ENCODE measurements at places on chromosomes 1 and 21. TPM values are rescaled to one million over a fixed set of nuclear protein-coding genes. Genes with fewer than 3 reads are reported as not detected.

Gene CR1L
- total RNA-seq: not detected

Gene PCNX2
- 5.0 TPM for total RNA-seq

Gene CELA2A
- not detected for total RNA-seq

Gene B3GALT2
- total RNA-seq: 59.2 TPM

Gene POU3F1
- 0.09 TPM for total RNA-seq

Gene DAB1
- 8.7 TPM for total RNA-seq

Gene OLIG2
- total RNA-seq: not detected

DNA sequence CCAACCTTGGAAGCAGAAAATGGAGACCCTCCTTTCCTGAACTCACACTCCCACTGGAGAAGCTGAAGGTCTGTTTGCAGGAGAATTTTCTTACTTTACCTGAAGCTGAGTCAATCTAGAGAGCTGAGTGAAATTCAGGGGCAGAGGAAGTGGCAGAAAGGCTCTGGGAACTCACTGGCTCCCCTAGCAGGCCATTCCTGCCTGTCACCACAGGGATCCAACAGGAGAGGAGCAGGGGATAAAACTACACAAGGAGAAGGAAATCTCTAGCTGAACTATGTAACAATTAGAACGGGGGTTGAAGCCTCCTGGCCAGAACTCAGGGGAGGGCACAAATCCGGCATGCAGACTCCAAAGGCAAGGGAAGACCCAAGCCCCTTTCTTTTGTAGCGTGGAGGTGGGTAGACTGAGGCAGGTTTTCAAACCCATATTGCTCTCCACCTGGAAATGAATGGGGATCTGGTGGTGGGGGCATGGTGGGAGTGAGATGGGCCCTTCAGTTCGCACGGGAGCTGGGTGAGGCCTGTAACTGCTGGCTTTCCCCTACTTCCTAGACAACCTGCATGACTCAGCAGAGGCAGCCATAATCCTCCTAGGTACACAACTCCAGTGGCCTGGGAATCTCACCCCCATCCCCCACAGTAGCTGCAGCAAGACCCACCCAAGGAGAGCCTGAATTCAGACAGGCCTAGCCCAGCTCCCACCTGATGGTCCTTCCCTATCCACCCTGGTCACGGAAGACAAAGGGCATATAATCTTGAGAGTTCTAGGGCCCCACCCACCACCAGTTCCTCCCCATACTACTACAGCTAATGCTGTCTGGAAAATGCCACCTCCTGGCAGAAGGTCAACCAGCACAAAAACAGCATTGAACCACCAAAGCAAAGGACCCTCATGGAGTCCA lies 158.1 kb downstream of the LTN1 start:
- no peak for DNase-seq

GRCh38 chr1:234229581-234230387 lies 143.5 kb upstream of the COA6 start:
- no peak for DNase-seq

DNA sequence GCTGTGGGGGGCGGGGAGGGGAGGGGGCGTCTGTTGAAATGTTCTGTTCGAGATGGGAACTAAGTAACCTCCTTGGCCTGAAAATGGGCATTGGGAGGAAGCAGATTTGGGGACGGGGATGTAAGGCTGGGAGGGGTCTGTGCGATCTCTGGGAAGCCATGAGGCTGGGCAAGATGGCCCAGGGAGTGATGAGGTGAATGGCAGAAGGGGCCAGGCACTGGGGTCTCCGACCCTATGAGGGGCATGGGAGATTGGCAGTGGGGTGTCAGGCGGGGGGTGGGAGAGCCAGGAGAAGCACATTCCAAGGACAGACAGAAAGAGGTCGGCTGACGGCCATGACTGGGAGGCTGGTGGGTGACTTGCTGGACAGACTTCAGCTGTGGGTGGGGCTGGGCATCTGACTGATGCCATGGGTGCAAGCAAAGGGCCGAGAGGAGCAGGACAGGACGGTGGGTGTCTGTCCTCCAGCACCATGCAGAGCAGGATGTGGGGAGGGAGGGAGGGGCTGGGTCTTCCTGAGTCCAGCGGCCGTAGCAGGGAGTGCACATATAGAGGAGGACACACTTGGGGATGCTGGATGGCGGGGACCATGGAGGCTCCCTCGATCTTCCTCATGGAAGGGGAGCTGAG lies 30.0 kb upstream of the COL18A1 start:
- peak; percentile 45 for DNase-seq

GRCh38 chr1:107681001-107681479 lies 283.9 kb downstream of the VAV3 start:
- no peak for DNase-seq

- no peak for DNase-seq
Observed at GRCh38 chr1:3518256-3518655, 63.8 kb downstream of the ARHGEF16 start.

DNA sequence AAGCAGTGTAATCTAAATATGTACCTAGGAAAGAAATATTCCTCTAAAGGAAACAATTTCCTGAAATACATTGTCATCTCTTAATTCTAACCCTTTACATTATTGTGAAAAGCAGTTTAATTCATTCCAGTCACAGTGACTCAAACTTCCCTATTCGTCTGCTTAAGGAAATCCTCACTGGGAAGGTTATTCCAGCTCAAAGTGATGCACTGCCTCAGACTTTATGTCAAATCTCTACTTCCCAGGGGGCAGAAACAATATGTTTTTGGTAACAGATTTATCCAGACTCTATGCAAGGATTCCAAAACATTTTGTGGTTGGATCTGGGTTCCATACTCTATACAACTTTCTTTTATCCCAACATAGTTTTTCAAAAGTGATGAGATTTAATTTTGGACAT lies 145.2 kb downstream of the NTMT2 start:
- no peak for DNase-seq

- DNase-seq: no peak
Observed at GRCh38 chr1:109628540-109629321, 9.1 kb downstream of the AMPD2 start.

DNA sequence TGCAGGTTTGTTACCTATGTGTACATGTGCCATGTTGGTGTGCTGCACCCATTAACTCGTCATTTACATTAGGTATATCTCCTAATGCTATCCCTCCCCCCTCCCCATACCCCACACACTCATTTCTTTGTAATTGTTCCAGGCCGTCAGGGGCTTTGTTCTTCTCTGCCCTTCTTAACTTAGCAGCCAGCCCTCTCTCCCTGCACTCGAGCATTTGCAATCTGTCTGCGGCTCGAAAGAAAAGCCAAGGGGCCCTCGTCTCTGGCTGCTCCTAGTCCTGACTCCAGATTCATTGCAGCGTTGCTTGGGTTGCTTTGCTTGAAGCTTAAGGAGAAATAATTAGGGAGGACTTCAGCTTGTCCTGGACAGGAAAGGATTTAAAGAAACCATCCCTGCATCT lies 85.7 kb downstream of the ATP1A1 start:
- DNase-seq: no peak

- DNase-seq: no peak
Observed at GRCh38 chr21:27213303-27213702, 246.4 kb upstream of the ADAMTS5 start.

- DNase-seq: peak; percentile 89
Observed at GRCh38 chr1:27097484-27097917, 57.4 kb downstream of the SLC9A1 start.

DNA sequence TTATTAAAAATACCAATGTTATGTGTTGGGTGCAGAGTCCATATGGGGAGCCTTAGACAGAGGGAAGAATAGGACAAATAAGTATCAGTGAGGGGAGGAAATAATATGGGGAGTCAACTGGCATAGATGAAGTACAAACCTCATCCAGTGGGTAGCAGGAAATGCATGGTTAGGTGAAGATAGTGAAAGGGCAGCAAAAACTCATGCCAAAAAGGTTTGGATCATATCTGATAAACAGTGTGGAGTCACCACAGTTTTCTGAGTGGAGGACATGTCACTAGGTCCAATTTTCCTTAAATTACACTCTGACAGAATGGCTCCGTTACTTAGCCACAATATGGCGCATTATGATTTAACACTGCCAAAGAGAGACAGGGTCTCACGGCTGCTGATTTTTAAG lies 10.3 kb downstream of the DUSP23 start:
- DNase-seq: no peak

DNA sequence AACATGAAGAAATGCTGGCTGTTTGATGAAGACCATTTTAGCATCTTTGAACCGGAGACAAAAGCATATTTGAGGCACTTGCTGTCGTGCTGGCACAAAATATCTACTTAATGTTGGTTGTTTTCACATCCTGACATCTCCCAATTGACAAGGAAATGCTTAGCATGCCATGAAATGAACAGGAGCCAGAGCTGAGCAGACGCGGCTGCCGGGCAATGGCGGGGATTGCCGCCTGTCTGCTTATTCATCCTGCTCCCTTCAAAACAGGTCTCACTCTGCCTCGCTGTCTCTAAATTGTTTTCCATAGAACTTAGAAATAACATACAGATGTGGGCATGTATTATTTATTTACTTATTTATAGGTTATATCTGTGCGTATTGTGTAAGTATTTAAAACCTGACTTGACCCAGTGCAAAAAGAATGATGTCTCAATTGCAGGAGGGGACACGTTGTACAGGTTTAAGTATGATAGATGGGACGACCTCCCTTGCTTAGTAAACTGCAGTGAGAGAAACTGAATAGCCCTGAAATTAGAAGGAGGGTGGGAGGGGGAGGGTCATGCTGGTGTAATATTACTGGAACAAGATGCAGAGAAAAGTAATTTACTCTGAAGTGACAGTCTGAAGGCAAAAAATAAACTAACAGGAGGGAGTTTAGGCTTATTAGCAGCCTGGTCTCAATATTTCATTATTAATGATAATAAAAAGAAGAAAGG lies 590.4 kb upstream of the PLXNA2 start:
- no peak for DNase-seq

DNA sequence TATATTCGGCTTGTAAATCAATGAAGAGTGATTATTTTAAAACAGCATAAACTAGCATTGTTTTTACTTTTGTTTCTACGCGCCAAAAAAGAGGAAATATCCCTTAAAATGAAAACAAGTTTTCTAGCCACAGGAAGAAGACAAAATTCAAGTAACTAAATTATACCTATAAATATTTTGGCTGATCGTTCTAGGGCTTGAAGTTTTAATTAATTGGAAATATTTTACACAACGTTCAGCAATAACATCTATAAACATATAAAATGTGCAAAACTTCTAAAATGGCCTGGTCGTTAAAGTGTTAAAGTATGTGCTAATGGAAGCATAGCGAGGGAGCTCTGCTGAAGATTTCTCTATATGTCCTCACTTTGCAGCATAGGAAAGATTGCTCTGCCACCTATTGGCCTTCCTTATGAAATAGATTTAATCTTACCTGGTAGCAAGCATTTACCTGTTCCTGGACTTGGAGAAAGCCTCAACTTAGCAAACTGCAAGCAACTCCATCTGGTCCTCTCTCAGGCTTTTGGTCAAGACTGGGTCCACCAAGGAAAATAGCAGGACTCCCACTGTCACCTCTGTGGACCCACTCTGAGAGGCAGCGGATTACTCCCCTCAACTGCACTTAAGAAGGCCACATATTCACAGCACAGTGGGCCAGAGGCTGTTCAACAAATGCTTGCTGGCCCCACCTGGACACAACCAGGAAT lies 351.3 kb upstream of the RUNX1 start:
- no peak for DNase-seq

GRCh38 chr1:95257758-95258157 lies 23.7 kb downstream of the RWDD3 start:
- DNase-seq: no peak

GRCh38 chr1:8239306-8240023 lies 78.4 kb upstream of the SLC45A1 start:
- peak; percentile 84 for DNase-seq

- DNase-seq: no peak
Observed at GRCh38 chr1:39737546-39738169, 1.0 kb upstream of the PPIE start.

DNA sequence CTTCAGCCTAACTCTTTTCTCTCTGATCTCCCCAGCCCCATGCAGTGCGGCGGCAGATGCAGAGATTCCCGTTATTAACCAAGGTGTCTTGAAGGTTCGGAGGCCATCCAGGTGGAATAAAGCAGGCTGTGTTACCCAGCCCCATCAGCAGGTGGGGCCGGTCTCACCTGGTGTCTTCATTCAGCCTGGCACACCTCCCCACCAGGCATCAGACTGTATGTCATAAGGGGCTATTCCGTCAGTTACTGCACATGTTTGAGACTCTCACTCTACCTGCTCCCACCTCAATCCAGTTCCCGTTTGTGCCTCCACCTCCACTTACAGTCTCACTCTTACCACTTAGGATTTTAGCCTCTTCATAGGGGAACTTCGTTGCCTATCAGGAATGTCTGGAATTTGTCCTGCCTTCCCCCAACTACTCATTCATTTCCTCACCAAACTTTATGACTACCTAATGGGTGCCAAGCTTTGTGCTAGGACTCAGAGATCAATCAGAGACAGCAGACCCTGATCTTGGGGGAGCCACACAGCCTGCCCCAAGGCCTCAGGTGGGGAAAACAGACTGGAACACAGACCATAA lies 170.2 kb downstream of the PLPP3 start:
- peak; percentile 57 for DNase-seq

GRCh38 chr1:172588296-172589291 lies 55.6 kb downstream of the SUCO start:
- no peak for DNase-seq

GRCh38 chr1:225474439-225474985 lies 46.7 kb upstream of the LBR start:
- DNase-seq: no peak

- no peak for DNase-seq
Observed at GRCh38 chr1:207071426-207071825, 17.2 kb upstream of the C4BPB start.

DNA sequence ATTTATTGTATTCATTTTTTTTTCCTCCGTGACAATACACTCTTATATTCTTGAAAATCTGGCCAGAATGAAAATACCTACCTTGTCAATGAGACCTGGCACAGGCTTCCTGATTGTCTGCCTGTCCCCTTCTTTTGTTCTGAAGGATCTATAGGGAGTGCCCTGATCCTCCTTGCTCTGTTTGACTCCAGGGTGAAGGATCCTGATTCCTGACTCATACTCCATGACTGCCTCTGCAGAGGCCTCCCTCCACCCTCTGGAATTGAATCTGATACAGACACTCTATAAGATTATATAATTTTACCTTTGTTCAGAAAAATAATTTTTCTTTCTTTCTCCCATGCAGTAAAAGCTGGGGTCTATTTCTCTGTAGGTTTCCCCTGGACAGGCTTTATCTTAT lies 116.2 kb downstream of the HMCN1 start:
- no peak for DNase-seq

GRCh38 chr1:7299329-7299799 lies 471.7 kb upstream of the VAMP3 start:
- DNase-seq: peak; percentile 82

- no peak for DNase-seq
Observed at GRCh38 chr1:226004396-226004795, 5.3 kb upstream of the SDE2 start.

GRCh38 chr1:159864262-159864661 lies 1.8 kb upstream of the VSIG8 start:
- DNase-seq: no peak

DNA sequence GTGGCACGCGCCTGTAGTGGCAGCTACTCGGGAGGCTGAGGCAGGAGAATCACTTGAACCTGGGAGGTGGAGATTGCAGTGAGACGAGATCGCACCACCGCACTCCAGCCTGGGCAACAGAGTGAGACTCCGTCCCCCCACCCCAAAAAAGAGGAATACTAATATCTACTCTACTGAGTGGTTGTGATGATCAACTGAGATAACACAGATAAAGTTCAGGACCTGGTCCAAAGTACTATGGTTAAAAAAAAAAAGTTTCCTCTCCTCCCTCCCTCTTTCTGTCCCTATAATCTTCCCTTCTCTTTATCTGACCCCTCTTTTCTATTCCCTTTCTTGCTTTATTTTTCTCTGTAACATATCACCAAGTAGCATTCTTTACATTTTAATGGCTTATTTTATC lies 4.0 kb upstream of the RORC start:
- no peak for DNase-seq

All from right cardiac atrium (tissue), 5 donors.